CD4-positive, alpha-beta T cell treated with Interleukin-21 for 1 hour (primary cell): ENCODE measurements at places on chromosomes 2 and 18.

GRCh38 chr2:168461178-168461941 is 5.3 kb downstream of the CERS6 start:
- DNase-seq, result no peak

GRCh38 chr2:234496055-234496834 is 636 bp downstream of the ARL4C start:
- DNase-seq, result peak; percentile 61

DNA sequence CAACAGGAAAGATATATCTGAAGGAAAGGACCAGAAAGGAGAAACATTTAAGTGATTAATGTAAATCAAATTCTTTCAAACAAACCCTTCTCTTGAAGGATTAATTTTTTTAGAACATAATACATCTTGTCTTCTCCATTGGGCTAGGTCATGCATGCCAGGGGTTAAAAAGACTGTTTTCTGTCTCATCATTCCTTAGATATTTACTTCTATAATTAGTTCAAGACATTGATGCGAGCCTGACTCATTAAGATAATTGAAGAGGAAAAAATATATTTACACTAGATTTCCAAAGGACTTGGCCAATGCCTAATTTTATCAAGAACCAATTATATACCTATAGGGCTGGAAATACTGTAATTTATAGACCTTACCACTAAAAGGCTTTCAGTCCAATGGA is 166.6 kb upstream of the SETBP1 start:
- DNase-seq, result no peak

DNA sequence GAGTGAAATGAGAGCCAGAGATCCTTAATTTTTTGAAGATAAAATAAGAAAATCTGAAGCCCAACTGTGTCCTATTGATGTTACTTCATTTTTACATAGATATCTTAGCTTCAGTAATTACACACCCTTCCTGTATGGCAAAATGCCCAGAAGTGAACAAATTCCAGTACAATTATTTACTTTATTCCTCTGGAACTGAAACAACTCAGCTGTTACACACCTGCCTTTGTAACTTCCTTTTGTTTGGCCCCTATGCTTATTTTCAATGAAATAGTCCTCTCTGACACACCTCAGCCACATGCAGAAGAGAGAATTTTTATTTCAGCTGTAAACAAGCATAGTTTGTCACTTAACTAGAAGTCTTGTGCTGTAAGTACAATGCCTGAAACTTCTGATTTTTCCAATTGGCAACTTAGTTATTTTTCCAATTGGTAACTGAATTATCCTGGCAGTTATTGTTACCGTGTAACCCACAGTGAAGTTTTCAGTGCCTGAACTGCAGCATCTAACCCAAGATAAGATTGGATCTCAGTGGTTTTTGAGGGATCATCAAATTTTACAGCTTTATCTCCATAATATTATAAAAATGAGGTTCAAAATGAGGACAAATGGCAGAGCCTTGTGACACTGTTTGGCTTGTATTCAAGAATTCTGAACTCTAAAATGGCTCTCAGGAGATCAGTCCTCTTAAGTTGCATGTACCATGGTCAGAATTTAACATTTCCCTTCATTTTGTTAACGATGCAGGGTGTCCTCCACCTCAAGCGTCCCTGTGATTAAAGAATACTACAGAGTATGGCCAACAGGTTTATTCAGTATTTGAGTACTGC is 82.6 kb downstream of the PKP4 start:
- DNase-seq, result no peak

GRCh38 chr2:101961338-101962191 is 30.2 kb upstream of the IL1R2 start:
- no peak for DNase-seq

- no peak for DNase-seq
These were observed 256.2 kb downstream of the TSN start for GRCh38 chr2:122011493-122012270.

DNA sequence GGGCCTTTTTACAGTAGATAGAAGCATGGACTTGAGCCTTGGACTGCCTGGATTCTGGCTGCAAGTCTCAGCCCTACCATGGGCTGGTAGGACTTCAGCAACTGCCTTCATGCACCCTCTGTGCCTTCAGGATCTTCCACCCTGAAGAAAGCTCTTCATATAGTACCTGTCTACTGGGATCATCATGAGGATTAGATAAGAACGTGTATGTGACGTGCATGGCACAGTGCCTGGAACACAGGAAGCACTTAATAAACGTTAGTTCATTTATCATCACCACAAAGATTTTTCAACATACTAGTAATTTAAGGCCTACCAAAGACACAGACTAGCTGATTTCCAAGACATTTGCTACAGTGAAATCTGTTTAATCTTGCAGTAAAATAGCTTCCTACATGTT is 53.2 kb upstream of the ITM2C start:
- DNase-seq, result no peak

DNA sequence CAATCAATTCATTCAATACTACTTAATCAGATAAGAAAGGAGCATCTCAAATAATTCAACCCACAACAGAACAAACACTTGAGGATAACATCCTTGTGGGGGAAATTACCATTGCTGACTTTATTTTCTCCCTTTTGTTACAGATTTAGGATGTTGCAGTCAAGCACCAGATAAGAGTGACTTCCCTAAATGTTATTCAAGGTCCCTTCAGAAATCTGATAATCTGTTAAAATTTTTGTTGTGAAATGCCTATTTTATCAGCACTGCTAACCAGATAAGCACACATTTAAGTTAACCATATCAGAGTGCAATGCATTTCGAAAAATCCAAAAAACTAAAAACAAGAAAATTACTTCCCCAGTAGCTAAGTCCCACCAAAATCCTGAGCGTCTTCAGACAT is 33.5 kb downstream of the SUMO1 start:
- no peak for DNase-seq

DNA sequence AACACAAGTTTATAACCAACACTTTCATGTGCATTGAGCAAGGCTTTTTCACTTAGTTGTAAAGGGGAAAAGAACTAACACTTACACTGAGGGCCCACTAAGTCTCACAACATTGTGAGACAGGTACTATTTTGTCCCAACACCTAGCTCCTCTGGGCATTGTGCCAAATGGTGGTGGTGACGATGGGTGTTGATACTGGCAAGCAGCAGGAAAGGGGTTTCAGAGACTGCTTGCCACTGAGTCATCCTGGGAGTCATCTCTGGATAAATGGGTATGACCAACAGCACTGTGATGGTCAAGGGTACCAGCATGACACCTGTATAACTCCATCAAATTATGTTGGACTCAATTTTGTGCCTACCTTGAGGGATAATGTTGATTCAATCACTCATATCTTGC is 138.8 kb upstream of the ITGA6 start:
- DNase-seq, result peak; percentile 44
